Activated naive CD4-positive, alpha-beta T cell treated with anti-CD3 and anti-CD28 coated beads, Interleukin-2, amount 50 U/mL, for 72 hours (primary cell): ENCODE measurements at places on chromosomes 5 and 9. TPM values are rescaled to one million over a fixed set of nuclear protein-coding genes. Genes with fewer than 3 reads are reported as not detected.
A peak's percentile ranks its signal among the peaks of the same experiment; 100 is the strongest.

The KLF4 gene
- total RNA-seq: not detected

The SPINK4 gene
- total RNA-seq: not detected

- no peak for DNase-seq
Measured at GRCh38 chr5:110063640-110064602, 374.2 kb downstream of the MAN2A1 start.

DNA sequence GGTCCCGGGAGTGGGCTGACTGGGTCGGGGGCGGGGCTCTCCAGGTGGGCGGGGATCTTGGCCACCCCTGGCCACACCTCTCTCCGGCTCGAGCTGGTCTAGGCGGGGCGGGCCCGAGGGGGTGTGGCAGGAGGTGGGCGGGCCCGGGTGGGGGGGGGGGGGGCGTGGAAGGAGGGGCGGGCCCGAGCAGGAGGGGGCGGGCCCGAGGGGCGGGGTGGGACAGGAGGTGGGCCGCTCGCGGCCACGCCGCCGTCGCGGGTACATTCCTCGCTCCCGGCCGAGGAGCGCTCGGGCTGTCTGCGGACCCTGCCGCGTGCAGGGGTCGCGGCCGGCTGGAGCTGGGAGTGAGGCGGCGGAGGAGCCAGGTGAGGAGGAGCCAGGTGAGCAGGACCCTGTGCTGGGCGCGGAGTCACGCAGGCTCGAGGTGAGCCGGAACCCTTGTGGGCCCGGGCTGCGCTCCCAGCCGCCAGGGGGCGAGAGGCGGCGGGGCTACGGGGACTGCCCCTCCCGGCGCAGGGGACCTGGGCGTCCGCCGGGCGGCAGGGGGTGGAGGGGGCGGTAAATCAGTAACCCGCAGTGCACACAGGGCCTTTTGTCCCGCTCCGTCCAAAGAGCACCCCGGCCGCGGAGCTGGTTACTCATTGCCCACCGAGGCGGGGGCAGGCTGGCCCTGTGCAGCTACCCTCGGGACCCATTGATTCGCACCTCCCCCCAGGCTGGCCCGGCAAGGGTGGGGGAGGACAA lies at the start of gene FGFR4:
FGFR4 (plus strand) TSS at position 262 of the 744 bp plus-strand sequence. CDS start 2,688 bp downstream, outside the sequence.
- DNase-seq: peak; percentile 75

DNA sequence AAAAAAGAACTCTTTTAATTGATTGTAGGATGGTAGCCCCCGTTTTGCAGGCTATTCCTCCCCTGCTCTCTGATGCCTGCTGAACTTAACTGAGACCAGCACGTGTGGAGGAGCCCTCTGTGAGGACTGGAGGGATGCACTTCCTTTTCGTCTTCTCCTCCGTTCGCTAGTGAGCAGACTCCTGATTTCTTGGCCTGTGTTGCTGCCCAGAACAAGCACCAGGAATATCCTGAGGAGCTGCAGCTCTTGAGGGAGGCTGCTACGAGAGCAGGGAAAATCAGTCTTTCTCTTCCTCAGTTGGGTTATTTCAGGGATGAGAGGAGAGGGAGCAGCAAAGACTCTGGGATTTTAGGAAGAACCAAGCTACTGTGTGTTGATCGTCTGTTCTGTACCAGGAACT lies 74.7 kb downstream of the ARHGAP26 start:
- no peak for DNase-seq
